ENCODE measurements at places on chromosomes 16 and 17.

DNA sequence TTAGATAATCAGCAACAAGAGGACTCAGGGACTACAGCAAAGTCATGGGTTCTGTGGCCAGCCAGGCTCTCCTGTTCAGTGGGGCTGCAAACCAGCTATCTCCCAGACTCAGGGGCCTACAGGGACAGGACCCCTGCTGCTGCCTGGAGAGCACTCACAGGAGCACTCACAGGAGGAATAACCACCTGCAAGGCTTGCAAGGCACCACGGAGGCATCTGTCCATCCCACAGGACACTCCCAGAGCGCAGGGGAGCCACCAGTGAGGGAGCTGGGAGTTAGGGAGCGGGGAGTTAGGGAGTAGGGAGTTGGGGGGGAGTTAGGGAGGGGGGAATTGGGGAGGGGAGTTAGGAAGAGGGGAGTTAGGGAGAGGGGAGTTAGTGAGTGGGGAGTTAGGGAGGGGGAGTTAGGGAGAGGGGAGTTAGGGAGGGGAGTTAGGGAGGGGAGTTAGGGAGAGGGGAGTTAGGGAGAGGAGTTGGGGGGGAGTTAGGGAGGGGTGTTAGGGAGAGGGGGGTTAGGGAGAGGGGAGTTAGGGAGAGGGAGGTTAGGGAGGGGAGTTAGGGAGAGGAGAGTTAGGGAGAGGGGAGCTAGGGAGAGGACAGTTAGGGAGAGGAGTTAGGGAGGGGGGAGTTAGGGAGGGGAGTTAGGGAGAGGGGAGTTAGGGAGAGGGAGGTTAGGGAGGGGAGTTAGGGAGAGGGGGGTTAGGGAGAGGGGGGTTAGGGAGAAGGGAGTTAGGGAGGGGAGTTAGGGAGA is 5.7 kb downstream of the CANT1 start:
- no peak for DNase-seq

DNA sequence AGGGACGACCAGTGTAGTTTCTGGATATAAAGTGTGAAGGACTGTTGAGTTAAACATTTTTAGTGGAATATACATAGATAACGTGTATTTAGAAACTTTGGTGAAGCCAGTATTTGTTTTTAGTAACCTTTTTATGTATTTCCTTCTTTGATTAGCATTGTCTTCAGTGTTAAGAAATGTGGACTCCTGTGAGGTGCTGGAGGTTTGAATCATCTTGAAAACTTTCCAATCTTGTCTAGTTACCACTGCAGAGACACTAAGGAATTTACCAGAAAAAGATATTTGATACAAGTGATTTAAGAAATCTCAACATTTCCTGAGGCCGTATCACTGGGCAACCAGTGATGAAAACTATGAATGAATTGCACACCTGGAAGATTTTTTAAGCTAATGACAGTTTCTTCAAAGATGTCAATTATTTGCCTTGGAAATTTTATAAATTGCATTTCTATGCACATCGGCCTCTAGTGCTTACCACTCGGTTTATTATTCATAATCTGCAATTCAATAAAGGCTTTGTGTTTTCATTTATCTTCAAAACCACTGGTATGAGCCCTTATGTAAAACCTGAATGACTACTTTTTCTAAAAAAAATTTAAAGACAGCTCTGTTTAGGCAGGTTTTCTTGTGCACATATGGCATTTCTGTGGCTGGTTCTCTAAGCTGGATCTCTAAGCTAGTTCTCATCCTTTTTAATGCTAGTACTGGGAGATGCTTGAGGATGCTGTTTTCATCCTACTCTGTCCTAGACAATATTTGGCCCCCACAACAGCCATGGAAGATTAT is 31.4 kb upstream of the ADCY7 start:
- no peak for DNase-seq

GRCh38 chr17:61128661-61129115 is 271.0 kb upstream of the TBX2 start:
- DNase-seq = no peak

DNA sequence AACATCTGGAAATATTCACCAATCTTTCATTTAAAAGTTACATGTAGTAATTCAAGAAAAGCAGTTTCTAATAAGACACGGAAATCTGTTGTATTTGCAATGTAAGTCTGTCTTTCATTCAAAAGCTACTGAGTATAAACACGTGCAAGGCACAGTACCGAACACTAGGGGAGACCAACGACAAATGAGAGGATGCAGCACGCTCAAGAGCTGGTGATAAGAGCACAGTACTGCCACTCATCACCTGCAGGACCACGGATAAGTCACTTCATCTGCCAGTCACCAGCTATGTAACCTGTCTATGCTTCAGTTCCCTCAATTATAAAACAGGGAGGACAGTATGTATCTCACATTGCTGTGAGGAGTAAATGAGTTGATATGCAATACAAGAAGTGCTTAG is 67.1 kb downstream of the CLEC18A start:
- peak; percentile 76 for DNase-seq

GRCh38 chr16:50146479-50147435 is 6.3 kb upstream of the TENT4B start:
- no peak for DNase-seq

All from activated effector memory CD4-positive, alpha-beta T cell treated with anti-CD3 and anti-CD28 coated beads, Interleukin-2, amount 50 U/mL, for 16 hours (primary cell).